ENCODE measurements at places on chromosomes 6 and 20.

- no peak for DNase-seq
Measured at GRCh38 chr6:160252073-160252813, 6.4 kb downstream of the SLC22A2 start.

DNA sequence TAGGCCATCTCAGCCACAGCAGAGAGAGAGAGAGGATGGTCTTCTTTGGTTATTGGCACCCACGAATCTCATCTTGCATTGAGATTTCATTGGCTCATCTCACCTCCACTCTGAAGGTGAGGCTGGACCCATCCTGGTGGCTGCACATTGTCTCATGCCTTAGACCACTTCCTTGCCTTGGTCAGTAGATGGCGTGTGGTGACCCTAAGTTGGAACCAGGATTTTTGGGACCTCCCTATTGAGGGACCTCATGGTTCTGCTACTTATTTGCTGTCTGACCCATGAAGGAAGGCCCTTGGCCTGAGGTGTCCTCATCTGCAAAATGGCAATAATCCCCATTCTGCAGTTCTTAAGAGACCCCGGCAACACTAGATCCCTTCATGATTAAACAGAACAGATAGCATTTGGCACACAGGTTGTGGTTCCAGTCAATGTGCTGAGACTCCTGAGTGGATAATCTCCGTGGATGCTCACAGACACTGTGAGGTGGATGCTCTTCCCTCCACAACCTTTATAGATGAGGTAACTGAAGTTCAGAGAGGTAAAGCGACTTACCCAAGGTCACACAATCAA, 21.5 kb upstream of the AAR2 start:
- peak; percentile 62 for DNase-seq

GRCh38 chr6:163630572-163630971, 216.1 kb downstream of the QKI start:
- DNase-seq, result no peak

DNA sequence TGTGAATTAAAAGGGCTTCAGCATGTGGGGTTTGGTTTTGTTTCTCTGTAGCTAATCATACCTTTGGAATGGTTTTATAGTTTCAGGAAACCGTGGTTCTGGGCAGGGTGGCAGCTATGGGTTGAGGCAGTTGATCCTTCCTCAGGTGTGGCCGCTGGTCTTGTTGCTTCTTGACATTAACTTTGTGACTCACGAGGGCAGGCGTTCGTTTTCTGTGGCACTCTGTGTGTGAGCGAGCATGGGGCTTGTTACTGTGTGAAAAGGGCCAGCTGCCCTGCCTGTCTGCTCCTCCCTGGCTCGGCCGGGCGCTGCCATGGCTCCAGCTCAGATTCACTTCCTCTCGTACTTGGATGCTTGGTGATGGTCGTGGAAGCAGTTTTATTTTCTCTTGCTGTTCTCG, 16.2 kb downstream of the DNAJC5 start:
- no peak for DNase-seq

- no peak for DNase-seq
Measured at GRCh38 chr6:55993418-55993817, 118.0 kb upstream of the BMP5 start.

DNA sequence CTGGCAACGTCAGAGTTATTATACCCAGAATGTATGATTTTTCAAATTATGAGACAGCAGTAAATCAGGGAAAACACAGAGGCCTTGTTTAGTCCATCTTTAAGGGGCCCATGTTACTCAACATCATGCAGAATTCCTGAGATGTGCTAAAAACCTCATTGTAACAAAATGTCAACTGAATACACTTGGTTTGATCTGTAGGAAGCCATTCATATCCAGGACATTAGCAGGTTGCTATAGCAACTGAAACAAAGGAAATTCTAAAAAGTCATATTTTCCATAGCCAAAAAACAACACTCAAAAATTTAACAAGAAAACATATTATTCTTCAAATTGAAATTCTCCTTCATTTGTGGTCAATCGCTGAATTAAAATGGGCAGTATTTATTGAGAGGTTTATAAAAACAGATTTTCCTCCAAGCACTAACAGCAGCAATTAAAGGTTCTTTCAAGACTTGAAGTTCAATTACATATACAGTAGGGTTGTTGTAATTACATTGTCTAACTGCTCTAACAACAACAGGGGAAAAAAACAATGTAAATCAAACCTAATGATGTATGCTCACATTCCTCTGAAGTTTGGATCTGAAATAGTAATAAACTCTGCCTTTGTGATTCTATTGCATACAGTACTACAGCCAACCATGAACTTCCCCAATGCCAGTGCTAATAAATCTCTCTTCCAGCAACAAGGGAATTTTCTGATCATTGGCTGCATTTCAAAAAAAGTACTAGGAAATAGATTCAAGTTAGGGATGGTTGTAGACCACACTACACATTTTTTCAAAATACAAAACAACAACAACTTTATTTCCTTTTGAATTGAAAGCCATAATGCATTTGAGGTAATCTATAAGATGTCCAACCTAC, 34.9 kb downstream of the COL12A1 start:
- DNase-seq, result no peak
